Upper lobe of left lung (tissue), 6 donors: ENCODE measurements at places on chromosomes 3 and 15.

DNA sequence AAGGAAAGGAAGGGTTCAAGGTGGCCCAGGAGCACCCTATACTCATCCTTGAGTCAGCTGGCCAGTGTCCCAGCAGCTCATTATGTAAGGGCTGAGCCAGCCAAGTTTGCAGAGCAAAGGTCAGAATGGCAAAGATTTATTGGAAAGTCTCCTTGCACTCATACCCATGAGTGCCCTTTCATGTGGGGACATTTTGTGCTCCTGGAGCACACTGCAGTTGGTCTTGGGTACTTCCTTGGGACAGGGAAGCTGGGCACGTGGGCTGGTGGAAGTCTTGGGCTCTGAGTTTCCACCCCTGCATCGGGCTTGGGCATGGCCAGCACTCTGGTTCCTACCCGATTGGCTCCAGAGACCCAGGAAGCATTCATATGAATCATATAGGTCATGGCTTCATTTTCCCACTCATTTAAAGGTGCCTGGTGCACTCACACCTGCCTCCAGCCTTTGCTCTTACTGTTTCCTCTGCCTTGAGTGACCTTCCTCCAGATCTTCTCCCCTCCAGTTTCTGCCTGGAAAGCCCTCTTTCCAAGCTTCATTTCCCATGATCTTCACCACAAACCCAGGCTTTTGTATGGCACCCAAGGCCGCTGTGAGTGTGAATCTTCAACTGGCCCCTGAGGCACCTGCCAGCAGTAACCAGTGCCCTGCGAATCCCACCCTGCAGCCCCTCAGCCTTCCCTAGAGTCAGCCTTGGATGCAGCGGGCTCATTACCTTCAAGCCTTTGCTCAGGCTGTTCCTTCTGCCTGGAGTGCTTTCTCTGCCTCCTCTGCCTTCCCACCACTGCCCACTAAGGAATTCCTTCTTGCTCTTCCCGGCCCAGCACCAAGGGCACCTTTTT is 10.5 kb upstream of the PRKCD start:
- peak; percentile 92 for DNase-seq

DNA sequence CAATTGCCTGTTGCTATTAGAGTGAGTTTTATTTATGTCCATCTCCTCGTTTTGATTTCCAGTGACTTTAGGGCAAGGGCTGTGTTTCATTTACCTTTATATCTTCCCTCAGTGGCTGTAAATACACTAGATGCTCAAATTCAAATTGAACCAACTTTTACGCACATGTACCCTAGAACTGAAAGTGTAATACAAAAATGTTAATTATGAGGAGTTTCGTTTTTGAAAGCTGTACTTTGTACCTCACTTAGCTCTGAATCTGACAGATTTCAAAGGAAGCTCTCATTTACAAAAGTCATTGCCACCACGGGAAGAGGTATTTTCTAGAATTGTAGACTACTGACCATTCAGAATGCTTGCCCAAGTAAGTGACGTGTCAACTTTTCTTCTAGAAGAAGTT is 264.4 kb downstream of the MECOM start:
- no peak for DNase-seq

DNA sequence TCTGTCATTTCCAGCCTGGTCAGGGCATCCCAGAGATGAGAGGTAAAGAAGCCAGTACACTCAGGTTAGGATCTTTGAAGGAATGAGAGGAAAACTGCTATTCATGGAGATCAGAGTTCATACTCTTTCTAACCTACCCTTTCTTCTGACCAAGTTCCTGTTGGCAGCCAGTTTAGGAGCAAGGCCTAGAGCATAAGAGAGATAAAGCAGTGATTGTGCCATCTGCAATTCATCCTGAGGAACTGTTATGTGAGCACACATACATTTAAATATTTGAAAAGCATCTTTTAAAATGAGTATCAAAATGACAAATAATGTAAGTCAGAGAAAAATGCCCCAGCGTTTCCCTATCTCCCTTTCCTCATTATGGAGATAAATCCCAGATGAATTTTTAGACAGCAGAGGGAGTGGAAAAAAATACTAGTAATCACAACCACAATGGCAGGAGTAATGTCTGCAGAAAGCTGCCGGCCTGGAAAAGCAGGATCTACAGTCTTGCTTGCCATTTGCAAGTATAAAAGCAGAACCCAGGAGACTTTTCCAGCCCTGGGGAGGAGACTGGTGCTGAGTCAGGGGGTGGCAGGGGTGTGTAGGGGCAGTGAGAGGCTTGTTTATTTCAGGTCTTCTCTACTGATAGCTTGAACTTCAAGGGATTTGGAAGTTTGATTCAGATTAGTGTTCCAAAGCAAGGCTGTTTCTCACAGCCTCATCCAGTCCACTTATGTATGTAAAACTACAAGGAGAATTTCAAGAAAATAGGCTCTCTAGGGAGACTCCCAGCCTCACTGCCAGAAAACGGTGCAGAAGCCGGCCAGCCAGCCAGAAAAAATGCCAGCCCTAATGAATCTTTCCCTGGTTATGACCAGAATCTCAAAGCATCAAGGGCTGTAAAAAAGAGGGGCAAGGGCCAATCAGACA is 1052.4 kb downstream of the TUSC7 start:
- DNase-seq = no peak

DNA sequence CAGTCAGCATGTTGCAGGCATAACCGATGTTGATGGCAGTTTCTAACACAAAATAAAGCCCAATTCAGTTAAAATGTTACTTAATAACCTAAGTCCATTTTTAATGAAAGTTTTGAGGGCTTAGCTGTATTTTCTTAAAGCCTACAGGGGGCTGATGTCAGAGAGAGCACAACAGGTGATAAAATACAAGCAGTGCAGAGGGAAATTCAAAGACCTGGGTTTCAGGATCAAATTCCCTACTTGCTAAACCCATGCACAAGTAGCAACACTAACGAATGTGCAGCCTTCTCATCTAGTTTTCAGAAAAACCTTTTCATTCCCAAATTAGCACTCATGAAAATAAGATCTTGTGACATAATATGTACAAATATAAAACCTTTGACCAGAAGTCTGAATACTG is 202.0 kb downstream of the ATP8B4 start:
- no peak for DNase-seq

GRCh38 chr3:73746623-73747022 is 121.9 kb upstream of the PDZRN3 start:
- no peak for DNase-seq

- no peak for DNase-seq
Measured at GRCh38 chr3:25473246-25473645, 45.2 kb downstream of the RARB start.

DNA sequence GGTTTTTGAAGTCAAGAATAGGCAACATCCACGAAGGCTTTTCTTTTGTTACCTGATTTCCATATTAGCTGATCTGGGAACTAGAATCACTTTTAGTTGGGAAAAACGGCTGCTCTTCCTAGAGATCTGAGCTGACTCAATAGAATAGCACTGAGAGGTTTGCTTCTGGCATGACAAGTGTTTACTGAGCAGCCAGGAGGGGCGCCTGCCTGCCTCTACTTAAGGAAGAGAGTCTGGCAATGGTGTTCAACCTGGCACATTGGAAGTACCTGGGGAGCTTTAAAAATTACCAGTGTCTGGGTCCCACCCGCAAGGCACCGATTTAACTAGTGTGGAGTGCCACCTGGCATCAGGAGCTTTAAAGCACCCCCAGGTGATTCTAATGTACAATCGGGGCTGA is 34.4 kb downstream of the FAM43A start:
- DNase-seq = no peak

GRCh38 chr3:189937302-189938127 is 183.2 kb downstream of the P3H2 start:
- no peak for DNase-seq

DNA sequence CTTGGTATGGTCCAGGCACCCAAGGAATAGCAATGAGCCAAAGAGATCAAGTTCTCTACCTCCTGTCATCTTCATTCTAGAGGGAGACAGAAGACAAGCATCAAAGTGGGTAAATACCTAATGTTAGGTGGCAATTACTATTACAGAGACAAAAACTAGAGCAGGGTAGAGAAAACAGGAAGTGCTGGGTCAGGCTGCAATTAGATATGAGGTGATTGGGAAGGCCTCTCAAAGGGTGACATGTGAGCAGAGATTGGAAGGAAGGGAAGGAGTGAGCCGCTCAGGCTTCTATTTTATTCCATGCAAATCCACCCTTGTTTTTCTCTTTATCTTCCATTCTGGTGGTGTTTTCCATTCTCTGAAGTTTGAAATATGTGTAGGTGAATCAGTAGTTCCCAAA is 37.4 kb downstream of the EBLN2 start:
- DNase-seq = no peak

DNA sequence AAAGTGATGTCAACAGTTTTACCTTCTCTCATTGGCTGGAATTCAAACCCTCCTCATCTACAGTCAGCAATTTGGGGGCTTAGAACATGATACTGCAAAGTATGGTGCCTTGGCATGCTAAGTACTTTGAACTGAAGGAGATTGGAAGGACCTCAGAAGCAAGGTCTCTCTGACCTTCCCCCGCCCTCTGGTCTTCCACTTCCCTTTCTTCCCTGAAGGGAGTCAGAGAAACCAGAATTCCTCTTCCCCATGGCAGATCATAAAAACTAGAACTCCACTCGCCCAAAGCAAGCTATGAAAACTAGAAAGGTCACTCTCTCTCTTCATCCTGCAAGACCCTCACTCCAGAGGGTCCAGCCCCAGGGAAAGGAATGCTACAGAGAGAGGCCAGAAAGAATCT is 64.2 kb downstream of the CD200R1L start:
- no peak for DNase-seq

GRCh38 chr15:40151991-40152390 is 8.9 kb upstream of the BUB1B start:
- no peak for DNase-seq

DNA sequence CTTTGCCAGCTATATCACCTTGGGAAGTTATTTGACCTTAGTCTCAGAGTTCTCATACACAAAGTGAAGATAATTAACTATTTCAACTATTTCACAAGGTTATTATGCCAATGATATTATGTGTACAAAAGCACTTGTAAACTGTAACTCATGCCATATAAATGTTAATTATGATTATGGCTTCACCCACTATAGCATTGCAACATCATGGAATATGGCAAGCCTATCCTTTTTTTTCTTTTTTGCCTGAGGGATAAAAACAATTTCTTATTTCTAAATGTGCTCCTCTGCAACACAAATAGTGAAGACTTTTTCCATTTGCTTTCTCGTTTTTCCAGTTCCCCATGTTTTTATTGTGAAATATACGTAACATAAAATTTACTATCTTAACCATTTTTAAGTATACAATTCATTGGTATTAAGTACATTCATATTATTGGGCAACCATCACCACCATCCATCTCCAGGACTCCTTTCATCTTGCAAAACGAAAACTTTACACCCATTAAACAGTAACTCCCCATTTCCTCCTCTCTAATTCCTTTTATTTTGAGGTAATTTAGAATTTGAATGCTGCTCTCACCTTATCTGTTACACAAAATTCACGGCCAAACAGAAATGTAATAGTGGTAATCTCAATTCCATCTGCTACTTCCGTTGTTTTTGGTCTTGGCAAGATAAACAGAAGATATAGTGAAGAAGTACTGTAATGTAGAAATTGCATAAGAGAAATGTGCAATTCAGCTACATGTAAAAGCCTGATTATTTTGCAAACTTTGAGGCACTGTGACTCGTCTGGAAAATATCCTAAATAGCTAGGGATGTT is 46.3 kb downstream of the NANOGP8 start:
- DNase-seq = no peak

DNA sequence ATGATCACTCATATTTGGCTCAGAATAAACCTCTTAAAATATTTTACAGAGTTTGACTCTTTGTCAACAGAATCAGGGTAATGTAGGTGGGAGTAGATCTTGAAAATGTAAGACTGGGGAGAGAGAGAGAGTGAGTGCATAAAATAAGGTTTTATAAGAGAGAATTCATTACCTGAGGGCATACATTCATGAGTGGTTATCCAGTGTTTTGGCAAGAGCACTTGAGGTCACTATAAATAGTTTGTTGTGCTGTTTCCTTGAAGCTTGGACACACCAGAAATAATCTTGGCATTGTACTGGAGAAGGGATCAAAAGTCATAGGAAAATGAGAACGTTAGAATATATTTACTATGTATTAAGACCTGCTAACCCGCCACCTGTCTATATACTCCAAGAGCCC is 33.4 kb downstream of the SLC28A2 start:
- DNase-seq = no peak

GRCh38 chr3:78887547-78888011 is 880.2 kb downstream of the ROBO1 start:
- no peak for DNase-seq

- no peak for DNase-seq
Measured at GRCh38 chr3:123527046-123527445, 57.8 kb downstream of the HACD2 start.

DNA sequence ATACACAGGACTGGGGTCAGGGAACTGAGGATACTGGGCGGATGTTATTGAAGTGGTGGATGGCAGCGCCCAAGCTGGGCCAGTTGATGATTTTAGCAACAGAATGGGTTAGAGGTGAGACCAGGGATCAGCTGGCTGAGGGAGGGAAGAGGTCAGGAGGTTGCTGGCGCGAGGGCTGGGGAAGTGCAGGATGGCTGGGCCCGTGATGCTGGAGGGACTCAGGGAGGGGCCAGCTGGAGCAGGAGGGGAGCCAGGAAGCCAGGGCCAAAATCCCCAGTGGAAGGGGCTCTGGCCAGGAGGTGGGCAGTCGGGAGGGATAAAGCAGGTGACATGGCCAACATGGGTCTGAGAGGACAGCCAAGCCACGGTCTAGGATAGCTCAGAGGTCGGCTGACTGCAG is 178.0 kb downstream of the NSMCE3 start:
- DNase-seq = no peak

DNA sequence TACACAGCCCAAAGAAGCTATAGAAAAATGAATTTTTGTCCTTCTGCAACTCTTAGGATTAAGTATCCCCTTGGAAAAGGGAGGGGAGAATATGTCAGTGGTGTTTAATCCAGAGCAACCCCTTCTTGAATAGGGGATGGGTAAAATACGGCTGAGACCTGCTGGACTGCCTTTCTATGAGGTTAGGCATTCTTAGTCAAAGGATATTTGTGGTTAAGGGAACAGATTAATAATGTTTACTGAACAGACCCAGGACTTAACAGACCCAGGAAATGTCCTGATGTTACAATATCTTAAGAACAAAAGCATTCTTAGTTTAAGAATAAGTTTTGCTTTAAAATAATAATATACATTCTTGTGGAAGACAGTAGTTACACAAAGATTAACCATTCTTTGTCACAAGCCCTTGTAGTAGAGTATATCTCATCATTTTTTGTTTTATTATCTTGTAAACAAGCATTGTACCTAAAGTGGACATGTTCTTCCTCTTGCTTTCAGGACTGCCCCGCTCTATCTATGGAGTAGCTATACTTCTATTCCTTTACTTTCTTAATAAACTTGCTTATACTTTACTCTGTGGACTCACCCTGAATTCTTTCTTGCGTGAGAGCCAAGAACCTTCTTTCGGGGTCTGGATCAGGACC is 43.8 kb upstream of the B3GALNT1 start:
- no peak for DNase-seq

- DNase-seq = no peak
Measured at GRCh38 chr3:141303481-141304223, 64.7 kb upstream of the ZBTB38 start.

GRCh38 chr3:52978109-52978754 is 67.6 kb downstream of the SFMBT1 start:
- no peak for DNase-seq
